T-helper 22 cell (primary cell): ENCODE measurements at places on chromosomes 7 and 10.

DNA sequence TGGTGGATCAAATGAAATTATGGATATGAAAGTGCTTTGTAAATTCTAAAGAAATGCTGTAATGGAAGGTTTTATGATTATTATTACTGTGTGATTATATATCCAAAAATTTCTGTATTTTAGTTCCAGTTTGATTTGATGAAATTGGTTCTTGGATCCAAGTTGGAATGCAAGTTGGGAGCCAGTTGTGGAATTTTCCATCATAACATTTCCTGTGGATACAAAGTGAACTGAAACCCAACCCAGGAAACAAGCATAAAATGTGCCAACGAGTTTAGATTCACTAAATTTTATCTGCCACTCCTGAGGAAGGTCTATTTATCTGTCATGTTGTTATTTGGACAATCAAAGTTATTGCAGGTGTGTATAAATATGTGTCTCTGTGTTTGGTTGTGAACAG is 131.4 kb upstream of the MDFIC start:
- DNase-seq: no peak

DNA sequence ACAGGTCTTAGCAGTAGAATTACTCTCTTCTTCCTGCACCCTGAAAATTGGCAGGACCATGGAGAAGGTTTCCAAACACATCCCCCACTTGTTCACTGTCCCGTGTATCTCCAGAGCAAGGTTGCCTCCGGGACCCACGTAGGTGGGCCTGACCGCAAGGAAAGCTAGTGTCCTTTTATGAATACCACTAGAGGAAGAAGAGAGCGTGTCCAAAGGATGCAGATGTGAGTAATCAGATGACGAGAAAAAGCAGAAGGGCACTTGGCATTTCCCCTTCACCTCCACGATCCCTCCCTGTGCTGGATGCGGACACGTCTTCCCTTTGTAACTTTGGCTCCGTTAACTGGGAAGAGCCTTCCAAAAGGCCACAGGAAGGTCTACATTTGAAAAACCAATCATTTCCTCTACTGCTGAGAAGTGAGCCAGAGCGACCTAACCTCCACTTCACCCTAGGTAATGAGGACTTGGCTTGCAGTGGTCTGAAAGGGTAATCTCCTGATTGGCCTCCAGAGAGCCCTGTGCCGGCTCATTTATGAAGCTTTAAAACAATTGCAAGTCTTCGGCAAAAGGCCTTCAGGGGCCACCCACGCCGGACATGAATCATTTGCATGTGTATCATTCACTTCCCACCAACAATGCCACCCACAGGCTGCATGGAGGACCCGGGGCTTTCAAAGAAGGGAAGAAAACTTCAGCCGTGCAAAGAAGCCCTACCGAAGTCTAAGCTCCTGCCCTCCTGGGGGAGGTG is 55.4 kb downstream of the LYZL1 start:
- DNase-seq: no peak

DNA sequence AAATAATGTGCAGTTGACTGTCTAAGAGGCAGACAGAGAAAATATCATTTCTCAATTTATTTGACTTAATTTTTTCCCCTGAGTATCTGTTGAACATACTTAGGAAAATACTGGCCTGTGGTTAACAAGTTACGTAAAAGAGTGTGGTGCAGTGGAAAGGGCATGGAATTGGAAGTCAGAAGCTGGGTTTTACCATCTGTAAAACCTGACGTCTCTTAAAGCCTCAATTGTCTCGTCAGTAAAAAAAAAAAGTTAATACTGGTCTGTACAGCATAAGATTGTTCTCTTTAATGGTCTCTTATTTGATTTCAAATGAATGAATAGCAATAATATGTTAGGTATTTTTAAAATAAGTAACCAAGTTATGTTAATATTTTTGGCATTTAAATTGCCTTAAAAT is 67.8 kb downstream of the PHTF2 start:
- DNase-seq: no peak

DNA sequence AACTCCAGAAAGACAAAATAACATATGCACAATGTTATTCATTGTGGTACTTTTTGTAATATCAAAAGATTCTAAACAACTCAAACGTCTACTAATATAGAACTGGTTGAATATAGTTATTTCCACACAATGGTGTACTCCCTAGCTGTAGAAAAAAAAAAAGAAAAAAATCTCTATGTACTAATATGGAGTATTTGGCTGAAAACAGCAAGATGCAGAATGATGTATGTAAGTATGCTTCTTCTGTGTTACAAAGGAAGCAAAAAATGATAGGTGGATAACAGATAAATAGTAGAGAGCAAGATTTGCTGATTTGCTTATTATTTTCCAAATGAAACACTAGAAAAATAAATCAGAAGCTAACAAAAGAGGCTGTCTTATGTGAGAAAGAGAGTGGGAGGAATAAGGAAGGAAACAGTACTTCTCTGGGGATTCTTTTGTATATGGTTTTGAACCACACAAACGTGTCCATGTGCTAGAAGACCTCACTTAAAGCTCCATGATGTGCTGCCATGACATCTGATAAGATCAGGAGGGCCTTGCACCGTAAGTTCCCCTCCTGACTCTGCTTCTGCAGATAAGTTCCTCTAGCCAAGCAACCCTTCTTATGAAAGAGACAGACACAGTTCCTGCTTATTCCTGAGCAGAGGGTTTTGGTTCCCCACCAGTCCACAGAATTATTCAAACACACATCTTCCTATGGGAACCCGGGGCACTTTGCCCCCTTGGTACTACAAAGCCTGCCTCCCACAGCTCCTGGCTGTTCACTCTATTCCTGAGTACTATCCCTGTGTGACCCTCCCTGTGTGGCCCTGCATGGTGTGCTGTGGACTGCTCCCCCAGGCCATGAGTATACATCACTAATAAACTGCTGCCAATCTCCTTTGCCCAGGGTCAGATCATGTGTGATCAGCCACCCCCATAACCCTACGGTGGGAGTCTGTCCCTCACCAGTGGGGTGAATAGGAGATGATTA is 159.1 kb downstream of the CCDC71L start:
- DNase-seq: no peak

GRCh38 chr10:96419351-96419750 is 60.5 kb upstream of the OPALIN start:
- DNase-seq: no peak

- no peak for DNase-seq
These were observed 21.0 kb upstream of the LRRC17 start for GRCh38 chr7:102891693-102892261.

GRCh38 chr10:103415581-103415980 is 19.2 kb downstream of the PDCD11 start:
- no peak for DNase-seq

DNA sequence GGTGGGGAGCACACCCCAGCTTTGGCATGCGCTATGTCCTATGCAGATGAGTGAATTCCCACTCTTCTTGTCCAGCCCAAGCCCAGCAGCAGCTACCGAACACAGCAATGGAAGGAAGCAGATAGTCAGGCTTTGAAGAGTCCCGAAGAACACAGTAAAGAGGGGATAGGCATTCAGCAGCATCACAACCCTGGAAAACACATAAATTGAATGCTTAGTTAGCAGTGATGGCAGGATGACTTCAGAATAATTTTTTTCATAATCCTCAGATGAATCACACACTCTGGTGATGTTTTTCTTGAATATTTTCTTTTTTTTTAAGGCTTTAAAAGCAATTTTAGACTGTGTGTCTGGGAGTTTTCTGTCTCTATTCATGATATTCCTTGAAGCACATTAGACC is 95.8 kb downstream of the CFAP58 start:
- DNase-seq: no peak

DNA sequence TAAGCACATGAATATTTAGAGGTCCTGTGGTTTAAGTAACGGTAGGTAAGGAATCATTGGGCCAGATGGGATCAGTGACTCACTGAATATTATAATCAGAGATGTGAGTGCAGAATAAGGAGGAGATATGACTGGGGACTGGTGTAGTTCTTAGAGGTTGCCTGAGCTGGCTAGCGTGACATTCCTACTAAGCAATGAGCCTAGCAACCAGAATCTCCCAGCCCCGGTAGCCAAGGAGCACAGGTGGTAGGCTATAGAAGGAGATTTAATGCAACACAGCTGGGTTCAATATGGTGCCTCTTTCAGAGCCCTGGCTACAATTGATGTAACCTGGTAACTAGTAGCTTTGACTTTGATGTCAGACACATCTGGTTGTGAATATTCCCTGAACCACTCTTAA is 641.6 kb downstream of the AUTS2 start:
- no peak for DNase-seq

GRCh38 chr10:128522551-128523308 is 396.5 kb upstream of the MKI67 start:
- no peak for DNase-seq

DNA sequence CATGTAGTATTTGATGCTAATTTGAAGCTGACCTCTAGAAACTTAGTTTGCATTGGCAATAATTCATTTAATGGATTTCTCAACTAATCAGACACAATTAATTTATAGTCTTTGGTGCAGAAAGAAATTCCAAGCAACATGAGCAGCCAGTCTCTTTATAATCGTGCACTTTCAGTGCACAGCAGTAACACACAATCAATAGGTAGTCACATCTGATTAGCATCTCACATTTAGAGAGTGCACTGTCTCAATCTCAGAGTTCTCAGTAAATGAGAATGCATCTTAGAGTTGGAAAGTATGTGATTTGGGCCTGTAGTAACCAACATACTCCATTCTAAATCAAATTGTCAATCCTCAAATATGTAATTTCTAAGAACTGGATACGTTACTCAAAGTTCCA is 377.6 kb downstream of the POM121L12 start:
- DNase-seq: no peak

GRCh38 chr10:78707745-78708144 is 361.0 kb upstream of the ZMIZ1 start:
- no peak for DNase-seq

- no peak for DNase-seq
These were observed 123.6 kb downstream of the ADAM22 start for GRCh38 chr7:88057655-88058054.

DNA sequence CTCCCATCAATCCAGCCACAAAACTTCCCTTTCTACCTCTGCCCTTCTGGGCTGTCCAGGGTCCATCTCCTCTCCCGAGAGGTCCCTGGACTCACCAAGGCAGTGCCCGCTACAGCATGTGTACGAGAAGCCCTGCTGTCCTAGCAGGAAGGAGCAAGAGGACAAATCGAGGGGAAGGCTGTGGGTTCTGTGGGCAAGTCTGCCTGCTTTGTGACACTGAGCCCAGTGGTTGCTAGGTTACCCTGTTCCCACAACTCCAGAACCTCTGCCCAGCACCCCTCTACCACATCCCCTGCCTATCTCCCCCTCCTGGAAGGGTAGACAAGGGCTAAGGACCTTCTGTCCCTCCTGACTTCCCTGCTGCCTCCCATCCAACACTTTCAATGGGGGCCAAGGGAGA is at the start of gene TBATA:
TBATA (minus strand) TSS at position 188 of the 400 bp plus-strand sequence. CDS start 1,998 bp downstream, outside the sequence.
- no peak for DNase-seq

DNA sequence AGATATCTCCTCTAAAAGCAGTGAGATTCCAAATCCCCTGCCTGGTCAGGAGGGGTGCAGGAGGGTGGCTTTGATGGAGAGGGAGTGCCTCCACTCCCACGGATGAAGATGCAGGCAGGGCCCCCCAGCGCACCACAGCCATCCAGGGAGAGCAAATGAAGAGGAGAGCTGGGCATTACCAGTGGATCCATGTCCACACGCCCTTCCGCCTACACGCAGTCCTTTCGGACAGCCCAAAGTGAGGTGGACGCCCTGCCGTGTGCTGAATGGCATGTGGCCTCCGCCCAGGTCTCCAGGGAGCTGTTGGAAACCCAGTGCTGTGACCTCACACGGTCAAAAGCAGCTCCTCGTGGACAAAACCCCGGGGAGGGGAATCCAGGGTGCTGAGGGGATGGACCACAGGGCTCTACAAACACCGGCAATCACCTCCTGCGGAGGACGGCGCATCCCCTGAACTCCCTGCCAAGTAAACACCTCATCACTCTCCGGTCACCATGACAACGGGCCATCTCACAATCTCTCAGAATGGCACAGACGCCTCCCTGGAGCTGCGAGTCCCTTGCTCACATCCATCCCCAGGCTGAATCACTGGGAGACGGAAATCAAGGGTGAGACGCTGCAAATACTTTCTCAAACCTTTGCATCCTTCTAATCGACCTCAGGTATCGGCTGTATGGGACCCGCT is 35.0 kb upstream of the DNAAF5 start:
- DNase-seq: no peak

GRCh38 chr10:20142311-20142710 is 326.1 kb downstream of the PLXDC2 start:
- no peak for DNase-seq
